CD4-positive, alpha-beta T cell treated with Interleukin-1 beta for 1 hour (primary cell): ENCODE measurements at places on chromosomes 3 and 15.

- no peak for DNase-seq
Observed at GRCh38 chr15:80404761-80405553, 775 bp downstream of the ARNT2 start.

DNA sequence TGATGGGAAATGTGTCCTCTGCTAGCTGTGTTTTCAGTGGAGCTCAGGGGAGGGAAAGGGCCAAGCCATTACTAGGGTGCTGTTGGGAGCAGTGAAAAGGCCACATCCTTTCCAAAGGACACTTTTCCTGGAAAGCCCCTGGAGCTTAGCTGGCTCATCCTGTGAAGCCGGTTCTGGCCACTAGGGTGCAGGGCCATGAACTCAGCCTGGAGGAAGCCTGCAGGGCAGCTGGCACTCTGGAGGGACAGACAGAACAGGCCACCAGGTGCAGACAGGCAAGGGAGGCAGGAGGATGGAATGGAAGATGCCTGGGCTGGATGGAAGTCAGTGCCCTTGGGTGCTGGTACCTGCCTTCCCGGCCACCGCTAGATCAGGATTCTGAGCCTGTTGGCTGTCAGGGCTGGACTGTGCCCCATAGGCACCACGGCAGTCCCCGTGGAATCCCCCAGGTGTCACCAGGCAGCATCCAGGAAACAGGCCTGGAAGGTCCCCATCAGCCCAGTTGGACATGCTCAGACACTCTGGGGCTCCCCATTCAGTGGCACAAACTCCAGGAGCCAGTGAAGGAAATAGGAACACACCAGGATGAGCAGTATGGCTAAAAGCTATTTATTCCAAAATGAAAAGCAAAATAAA is 76.2 kb upstream of the C2CD4B start:
- DNase-seq, result no peak

GRCh38 chr3:8857720-8858367 is 88.4 kb upstream of the OXTR start:
- no peak for DNase-seq

- DNase-seq, result no peak
Observed at GRCh38 chr3:33181229-33181628, 37.4 kb downstream of the SUSD5 start.

- no peak for DNase-seq
Observed at GRCh38 chr3:170566413-170566812, 19.5 kb downstream of the SLC7A14 start.

GRCh38 chr15:78321786-78322185 is 18.4 kb upstream of the CRABP1 start:
- DNase-seq, result no peak

DNA sequence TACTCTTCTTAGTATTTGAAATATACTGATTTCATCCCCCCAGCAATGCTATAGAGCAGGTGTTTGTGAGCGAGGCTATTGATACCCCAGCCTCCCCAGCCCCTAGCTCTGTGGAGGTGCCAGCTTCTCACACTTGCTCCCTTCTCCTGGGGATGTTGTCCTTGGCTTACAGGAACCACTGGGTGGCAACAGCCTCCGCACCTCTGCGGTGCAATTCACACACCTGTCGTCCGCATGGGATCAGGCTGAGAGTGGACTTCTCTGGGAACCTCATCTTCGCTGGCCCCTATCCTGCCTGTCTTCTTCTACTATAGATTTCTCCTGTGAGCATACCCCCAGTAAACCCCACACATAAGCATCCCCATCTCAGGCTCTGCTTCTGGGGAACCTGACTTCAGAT is 103.9 kb upstream of the SLC6A11 start:
- no peak for DNase-seq

- no peak for DNase-seq
Observed at GRCh38 chr3:170610321-170610884, 24.5 kb upstream of the SLC7A14 start.

DNA sequence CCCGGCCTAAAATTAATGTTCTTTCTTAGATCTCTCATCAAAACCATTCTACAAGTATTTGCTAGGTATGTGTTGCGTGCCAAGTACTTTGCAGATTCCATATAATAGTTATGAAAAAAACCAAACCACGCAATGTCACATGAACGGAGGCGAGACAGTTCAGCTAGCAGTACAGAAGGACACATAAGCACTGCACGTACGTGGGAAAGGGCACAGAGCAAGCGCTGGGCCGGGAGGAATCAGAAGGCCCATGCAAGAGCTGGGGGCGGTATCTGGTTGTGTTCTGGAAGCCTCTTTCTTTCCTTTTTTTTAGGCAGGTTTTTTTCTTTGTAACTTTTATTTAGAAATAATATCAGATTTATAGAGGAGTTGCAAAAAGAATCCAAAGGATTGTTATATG is 11.3 kb downstream of the PDIA5 start:
- DNase-seq, result no peak

GRCh38 chr15:78050826-78051225 is 26.7 kb downstream of the TBC1D2B start:
- no peak for DNase-seq

GRCh38 chr3:143337387-143337786 is 217.8 kb downstream of the CHST2 start:
- DNase-seq, result no peak

DNA sequence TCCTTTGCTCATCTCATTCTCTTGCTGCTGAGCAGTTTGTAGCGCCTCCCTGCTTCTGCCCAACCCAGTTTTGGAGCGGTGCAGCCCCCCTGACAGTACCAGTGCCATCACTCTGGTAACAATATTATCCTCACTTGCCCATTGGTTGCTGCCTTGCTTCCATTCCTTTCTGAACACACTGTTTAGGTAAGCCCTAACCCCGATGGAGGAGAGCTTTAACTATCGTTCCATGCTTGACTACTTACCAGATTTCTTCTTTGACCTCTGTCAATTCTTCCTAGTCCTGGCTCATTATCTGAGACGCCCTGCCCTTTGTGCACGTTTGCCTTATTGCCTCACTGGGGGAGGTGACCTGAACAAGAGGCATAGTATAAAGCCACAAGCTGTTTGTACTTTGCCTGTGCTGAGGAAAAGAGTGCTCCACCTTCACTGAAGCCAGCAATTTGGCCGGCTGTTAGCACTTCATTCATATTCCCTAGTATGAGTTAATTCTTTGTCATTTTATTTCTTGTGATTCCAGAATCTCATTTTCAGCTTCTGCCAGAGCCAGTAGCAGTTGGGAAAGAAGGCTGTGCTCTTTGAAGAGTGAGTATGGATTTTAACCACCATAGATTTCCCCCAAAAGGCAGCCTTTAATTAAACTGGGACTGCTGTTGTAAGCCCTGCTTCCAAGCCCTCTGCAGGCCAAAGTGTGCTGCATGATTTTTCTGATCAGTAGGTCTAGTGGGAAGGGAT is 11.9 kb downstream of the ABHD6 start:
- DNase-seq, result no peak

DNA sequence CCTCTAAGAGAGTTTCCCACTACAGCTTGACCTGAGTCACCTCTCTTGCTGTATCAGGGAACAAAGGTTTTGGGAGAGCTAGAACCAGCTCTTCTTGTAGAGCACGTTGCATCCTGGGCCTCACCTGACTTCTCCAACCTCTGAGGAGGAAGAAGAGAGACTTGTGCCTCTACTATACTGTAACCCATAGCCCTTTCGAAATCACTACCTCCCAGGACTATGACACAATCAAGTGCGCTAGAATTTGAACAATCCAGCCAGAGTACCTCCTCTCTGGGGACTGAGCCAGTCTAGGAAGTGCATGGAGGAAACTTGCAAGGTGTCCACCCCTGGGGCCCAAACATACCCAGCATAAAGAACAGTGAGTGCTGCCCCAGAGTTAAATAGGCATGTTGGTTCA is 192.8 kb upstream of the BHLHE40 start:
- no peak for DNase-seq

GRCh38 chr15:69537901-69538300 is 85.3 kb downstream of the RPLP1 start:
- no peak for DNase-seq

- DNase-seq, result no peak
Observed at GRCh38 chr3:128858167-128858566, 21.3 kb upstream of the ACAD9 start.

DNA sequence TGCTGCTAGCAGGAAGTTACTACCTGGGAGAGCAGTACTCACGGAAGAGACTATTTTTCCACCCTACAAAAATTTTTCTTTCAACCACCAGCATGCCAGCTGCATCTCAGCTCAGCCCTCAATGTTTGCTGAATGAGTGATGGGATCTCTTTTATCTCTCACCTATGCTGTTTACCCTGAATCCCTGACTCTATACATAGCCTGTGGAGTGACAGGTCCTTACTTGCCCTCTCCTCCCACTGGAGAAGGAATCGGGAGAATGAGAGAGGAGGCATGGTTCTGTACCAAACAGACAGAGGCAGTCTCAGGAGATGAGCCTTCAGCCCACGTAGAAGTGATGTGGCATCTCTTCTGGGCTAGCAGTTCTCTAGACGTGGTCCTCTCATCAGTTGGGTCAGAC is 6.7 kb upstream of the DGKG start:
- DNase-seq, result no peak

DNA sequence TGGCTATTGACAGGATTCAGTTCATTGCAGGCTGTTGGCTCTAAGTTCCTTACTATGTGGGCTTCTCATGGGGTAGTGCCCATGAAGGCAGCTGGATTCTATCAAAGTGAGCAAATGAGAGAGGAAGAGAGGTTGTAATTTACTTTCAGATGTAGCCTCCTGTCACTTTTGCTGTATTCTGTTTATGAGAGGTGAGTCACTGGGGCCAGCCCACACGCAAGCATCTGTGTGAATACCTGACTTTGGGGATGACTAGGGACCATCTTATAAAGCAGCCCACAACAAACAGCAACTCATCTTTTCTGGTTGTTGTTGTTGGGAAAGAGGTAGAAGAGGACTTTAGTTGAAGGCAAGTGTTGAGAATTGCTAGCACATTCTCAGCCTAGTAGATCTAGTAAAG is 506.3 kb upstream of the GRM7 start:
- DNase-seq, result no peak

DNA sequence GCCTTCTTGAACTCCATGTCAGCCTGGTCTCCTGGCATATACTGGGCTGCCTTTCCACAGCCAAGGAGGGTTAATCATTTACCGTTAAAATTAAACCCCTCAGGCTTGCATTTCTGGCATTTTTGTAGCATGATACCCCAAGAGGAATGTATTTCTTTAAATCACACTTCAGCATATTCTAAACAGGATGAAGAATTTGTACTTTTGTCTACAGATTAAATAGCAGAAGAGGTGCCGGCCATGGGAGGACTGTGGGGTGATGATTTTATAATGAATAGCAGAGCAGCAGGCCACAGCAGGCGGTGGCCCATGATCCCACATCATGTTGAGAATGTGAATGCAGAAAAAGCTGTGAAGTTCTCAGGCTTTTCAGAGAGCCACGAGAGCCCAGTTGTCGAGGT is 90.2 kb downstream of the ARNT2 start:
- DNase-seq, result no peak

GRCh38 chr3:4772171-4772804 is 206.9 kb upstream of the BHLHE40 start:
- no peak for DNase-seq

DNA sequence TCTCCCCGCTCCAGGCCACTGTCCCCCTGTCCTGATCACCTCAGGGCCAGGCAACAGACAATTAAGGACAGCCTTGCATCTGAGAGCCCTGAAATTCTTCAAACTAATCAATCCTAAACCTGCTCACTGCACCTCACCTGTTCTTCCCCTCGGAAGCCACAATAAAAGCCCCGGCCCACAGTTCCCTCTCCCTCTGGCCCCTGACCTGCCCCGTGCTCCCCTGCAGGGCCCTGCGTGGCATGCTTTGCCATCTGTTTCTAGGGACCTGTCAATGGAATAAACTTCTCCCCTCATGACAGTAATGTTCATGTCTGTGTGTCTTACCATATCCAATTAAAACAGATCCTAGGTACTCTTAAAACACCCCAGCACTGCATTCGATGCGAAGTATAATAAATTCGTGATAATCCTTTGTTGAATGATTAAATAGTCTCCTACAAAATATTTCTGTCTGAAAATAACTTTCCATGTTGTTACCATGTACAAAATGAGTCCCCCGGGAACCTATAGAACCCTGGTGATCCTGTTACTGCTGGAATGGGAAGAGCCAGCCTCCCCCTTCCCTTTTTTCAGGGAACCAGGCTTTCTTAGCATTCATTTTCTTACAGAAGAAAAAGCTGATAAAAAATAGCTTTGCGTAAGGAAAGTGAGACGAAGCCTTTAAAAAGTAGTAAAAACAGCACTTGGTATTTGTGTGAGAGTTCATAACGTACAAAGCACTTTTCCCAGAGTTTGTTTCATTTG is 59.0 kb downstream of the ABTB1 start:
- no peak for DNase-seq

- no peak for DNase-seq
Observed at GRCh38 chr3:152443212-152444023, 174.7 kb downstream of the MBNL1 start.

DNA sequence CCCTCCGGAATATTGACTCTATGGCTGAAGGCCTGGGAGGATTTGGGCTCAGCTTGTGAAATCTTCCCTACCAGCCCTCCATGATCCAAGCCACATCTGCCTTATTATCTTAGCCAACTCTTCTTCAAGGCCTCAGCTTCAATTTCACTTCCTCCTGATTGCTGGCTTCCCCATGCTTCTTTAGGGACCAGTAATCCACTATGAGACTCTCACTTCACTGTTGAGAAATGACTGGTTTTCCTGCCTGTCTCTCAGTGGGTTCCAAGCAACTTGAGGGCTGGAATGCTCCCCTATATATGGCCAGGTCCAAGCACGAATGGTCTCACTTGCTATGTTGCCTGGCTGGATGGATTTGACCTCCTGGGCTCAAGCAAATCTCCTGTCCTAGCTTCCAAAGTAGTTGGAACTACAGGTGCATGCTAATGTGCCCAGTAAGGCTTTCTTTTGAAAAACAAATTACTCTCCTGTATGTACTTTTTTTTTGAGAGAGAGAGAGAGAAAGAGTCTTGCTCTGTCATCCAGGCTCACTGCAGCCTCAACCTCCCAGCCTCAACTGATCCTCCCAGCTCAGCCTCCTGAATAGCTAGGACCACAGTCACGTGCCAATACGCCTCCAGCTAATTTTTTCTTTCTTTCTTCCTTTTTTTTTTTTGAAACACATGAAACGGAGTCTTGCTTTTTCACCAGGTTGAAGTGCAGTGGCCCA is 7.9 kb upstream of the PIK3CB start:
- no peak for DNase-seq

GRCh38 chr15:100686725-100687473 is 84.5 kb downstream of the ASB7 start:
- DNase-seq, result no peak

DNA sequence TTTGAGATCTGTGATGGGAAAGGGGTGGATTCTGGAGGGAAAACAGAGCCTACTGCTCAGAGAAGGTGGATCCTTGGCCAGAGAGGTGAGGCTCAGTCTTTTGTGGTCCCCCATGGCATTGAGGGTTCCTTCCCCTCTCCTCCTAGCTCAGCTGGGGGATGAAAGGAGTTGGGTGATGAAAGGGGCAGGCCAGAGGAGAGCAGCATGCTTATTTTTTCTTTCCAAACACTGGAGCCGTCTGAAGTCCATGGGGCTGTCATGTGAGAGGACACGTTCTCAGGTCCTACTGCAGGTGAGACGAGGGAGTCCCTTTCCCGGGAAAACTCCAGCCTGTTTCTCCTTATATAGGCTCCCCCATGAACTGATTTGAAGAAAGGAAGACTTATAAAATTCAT is 71.4 kb downstream of the SCN5A start:
- DNase-seq, result no peak
